ENCODE measurements at places on chromosomes 5 and 9.

GRCh38 chr5:180803181-180804128 lies 849 bp upstream of the MGAT1 start:
- peak; percentile 58 for DNase-seq

- DNase-seq: no peak
These were observed 13.1 kb downstream of the CEMIP2 start for GRCh38 chr9:71755230-71755629.

GRCh38 chr5:3006526-3006925 lies 255.0 kb upstream of the IRX2 start:
- no peak for DNase-seq

DNA sequence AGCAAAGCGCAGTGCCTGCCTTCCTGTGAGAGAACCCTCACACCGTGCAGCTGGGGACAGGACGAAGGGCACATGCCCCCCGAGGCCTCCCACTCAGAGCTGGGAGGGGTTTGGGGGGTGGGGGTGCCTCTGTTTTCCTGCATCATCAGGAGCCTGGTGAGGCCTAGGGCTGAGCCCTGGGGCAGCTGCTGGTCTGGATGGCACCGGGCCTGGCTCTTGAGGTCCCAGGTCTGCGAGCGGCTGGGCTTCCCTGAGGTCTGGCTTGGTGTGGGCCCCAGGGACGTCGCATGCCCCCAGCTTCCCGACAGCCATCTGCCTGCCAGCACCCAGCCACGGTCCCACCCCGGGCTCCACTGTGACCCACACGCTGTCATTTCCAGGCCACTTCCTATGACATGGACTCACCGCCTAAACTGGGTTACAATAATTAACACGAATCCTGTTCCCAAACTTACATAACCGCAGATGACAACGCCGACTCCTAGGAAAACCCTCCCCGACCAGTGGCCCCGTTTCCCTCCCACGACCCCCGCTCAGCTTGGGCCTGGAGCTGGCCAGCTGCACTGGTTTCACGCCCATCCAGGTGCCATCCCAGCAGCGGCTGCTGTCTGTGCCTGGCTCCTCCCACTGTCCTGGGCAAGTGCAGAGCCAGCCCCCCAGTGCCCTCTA lies 8.7 kb downstream of the NACC2 start:
- DNase-seq: no peak

DNA sequence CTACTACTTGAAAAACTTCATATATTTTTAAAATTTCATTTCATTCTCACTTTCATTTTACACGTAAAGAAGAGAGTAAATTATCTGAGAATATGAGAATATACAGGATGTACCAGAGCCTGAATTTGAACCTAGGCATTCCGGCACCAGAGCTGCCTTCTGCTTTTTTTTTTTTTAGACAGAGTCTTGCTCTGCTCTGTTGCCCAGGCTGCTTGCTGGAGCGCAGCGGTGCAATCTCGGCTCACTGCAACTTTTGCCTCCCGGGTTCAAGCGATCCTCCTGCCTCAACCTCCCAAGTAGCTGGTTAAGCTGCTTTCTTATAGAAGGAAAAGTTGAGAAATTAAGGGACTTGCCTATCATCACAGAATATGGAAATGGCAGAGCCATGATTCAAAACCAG lies 540.1 kb downstream of the EBF1 start:
- no peak for DNase-seq

DNA sequence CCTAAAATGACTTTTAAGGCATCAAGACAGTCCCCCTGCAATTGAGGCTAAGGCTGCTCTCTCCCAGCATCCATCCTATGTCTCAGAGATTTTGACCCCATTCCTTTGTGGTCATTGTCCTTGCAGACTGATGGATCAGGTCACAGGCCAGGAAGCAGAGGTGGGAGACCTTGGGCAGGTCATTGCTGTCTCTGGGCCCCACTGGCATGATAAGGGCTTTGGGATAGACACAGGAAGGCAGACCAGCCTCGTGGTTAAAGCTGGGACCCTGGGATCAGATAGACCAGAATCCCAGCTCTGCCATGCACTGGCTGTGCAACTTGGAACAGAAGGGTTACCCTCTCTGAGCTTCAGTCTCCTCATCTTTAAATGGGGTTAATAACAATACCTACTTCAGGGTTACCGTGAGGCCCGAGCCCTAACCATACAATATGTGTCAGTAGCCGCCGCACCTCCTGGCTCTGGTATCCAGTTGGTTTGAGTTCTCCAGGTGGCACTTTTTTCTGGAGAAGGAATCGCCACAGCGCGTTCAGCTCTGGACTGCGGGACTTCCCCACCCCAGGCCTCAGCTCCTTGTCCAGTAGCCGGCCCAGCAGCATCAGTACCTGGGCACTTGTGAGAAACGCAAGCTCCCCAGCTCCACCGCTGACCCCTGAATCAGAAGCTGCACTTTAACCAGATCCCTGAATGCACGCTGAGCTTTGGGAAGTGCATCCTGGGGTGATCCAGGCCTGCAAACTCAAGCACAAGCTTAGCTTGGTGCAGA lies 21.4 kb downstream of the LAMC3 start:
- DNase-seq: no peak

- no peak for DNase-seq
These were observed 147.3 kb downstream of the YTHDC2 start for GRCh38 chr5:113660706-113661250.

- DNase-seq: no peak
These were observed 38.5 kb upstream of the SLC44A1 start for GRCh38 chr9:105205787-105206495.

GRCh38 chr5:59542851-59543820 lies 350.4 kb downstream of the PDE4D start:
- no peak for DNase-seq

DNA sequence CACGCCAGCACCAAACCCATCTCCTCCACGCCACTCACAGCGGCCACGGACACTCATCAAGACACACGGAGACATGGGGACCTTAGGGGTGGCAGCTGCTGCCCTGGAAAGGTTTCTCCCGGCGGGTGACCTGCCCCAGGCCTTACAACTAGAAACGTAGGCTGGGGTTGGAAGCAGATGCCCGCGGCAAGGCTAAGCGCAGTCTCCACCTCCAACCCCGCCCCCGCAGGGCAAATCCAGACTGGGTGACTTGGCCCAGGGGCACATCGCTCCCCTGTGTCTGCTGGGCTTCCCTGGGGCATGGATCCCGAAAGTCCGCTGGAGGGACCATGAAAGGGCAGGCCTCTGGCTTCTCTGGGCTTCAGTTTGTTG lies 12.0 kb upstream of the ASS1 start:
- DNase-seq: no peak

DNA sequence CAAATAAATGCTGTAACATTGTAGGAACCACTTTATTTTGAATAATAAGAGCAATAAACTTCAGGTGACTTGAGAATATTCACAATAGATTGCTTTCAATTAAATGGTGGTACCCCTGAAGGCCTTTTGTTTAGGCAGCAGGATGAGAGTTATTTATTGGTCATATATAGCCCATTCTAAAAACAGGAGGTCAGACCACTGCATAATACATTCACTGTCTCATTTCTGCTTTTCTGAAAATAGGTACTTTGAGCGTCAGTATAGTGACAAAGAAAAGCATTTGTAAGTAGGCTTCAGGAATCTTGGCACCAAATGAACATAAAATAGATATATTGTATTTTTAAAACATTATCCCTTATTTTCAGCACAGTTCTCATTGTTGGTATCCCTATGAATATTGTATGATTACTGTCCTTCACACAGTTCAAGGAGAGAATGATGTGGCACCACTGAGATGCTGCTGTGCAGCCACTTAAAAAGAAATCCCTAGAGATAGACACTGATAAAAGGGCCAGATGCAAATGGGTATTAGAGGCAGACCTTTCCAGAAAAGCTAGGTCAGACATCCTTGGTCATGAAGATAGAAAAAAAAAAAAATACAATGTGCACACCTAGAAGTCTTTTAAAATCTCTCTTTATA lies 381.8 kb upstream of the ST8SIA4 start:
- no peak for DNase-seq

DNA sequence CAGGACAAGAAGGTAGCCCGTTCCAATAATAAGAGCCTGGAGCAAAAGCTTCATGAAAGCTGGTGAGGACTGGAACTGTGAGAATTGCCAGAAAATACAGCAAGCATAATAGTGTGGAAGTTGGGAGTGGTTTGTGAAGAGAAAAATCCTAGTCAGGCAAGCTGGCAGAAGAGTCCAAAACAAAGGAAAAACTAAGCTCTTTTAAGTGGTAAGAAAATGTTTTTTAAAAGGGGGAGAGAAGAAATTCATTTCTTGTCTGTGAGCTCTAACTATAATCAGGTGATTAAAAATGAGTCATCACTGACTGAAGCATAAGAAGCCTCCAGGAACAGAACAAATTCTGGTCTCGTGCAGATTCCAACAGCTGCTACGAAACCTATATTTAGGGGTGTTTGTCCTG lies 102.6 kb downstream of the CAAP1 start:
- no peak for DNase-seq

DNA sequence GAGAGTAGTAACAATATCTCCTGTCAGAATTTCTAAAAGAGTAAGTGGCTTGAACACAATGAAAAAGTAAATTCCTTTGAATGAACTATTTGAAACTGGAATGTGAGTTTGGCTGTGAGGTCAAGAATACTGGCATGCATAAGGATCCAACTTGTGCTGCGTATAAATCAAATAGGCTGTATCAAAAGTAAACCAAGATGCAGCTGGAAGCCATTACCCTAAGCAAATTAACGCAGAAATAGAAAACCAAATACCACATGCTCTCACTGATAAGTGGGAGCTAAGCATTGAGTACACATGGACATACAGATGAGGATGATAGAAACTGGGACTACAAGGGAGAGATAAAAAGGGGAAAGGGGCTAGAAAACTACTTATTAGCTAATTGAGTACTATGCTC lies 24.0 kb upstream of the SRFBP1 start:
- DNase-seq: no peak

- DNase-seq: no peak
These were observed 101.8 kb downstream of the MAST4 start for GRCh38 chr5:66697796-66698564.

GRCh38 chr5:181152406-181152805 lies 5.0 kb downstream of the OR2V2 start:
- no peak for DNase-seq

DNA sequence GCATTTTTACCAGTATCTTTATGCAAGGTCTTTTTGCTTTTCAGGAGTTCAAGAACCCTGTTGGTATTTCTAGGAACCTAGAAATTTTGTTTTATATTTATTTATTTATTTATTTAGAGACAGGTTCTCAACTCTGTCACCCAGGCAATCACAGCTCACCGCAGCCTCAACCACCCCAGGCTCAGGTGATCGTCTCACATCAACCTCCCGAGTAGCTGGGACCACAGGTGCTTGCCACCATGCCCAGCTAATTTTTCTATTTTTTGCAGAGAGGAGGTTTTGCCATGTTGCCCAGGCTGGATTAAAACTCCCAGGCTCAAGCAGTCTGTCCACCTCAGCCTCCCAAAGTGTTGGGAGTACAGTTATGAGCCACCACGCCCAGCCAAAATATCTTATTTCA lies 32.9 kb downstream of the LHX6 start:
- no peak for DNase-seq

- no peak for DNase-seq
These were observed 33.8 kb upstream of the FBXL17 start for GRCh38 chr5:108415726-108416125.

GRCh38 chr9:21684831-21685362 lies 117.5 kb upstream of the MTAP start:
- DNase-seq: peak; percentile 1

DNA sequence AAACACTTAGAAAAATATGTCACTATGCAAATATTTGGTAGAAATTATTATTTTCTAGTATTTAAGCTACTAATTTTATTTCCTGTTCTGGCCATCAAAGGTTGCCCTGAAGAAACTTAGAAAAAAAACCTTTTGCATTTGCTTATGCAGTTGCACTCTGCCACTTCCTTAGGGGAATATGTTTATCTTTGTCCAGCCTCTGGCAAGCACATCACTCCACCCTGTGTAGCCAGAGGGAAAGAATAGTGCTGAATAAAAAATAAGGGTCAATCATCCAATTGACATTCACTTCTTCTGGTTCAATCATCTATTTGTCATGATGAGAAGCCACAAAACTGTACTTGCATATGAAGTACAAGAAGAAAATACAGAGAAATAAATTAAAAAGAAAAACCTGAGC lies 72.8 kb downstream of the CETN3 start:
- DNase-seq: no peak

GRCh38 chr5:125487231-125487630 lies 740.8 kb upstream of the ZNF608 start:
- DNase-seq: no peak

GRCh38 chr5:102595332-102595731 lies 96.5 kb upstream of the SLCO6A1 start:
- DNase-seq: no peak

GRCh38 chr5:65803699-65804391 lies 81.8 kb downstream of the NLN start:
- no peak for DNase-seq

DNA sequence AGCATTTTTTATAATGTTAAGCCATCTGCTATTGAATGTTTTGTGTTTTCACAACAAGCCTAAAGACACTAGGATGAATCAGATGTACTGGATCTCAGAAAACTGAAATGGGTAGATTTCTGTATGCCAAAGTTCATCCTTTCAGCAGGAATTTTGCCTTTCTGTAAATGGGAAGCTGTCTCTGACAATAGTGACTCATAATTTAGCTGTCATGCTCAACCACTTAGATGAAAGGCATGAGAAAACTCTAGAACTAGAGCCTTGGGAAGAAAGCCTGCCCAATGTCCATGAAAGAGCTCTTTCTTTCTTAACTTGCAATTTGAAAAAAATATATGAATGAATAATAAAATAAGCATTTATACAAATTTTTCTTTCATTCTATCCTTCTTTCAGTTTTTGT lies 616.0 kb upstream of the EDIL3 start:
- DNase-seq: no peak

DNA sequence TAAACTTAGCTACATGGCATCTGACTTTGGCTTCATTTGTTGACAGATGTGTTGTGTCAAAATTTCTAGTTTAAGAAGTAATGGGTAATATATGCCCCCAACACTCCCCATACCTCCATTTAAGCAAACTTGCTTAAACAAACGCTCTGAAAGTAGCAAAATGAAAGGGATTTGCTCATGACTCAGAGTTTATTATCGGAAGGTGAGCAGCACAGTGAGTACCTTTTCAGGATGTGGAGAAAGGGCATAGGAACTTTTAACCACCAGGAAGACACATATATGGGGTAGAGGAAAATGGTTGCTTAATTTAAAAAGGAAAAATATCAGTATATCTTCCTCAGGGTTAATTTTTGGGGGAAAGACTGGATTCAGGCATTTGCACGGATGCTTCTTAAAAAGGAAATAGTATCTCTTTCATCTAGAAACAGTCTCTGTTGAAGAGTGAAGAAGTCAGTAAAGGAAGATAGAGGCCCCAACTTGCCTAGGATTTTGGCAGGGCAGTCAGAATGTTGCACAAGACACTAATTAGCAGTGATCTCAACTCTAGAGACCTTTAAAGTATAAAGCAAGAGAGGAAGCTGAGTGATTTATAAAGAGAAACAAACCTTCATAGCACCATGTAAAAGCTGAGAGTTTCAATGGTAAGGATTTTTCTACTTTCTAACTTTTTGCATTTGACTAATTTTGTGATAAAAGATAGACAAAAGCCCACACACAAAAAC lies 155.1 kb downstream of the TRIO start:
- no peak for DNase-seq

- DNase-seq: no peak
These were observed 20.1 kb downstream of the PCDHGC5 start for GRCh38 chr5:141508798-141509611.

- DNase-seq: no peak
These were observed 34.5 kb upstream of the CDKN2AIPNL start for GRCh38 chr5:134445856-134446818.

- no peak for DNase-seq
These were observed 21.6 kb downstream of the BHMT start for GRCh38 chr5:79133121-79133656.
